ENCODE measurements at places on chromosomes 4 and X. TPM values are rescaled to one million over a fixed set of nuclear protein-coding genes. Genes with fewer than 3 reads are reported as not detected.

The ARHGEF38 gene
- 0.01 TPM for polyA plus RNA-seq

The ERAS gene
- polyA plus RNA-seq, result not detected

The EDA gene
- 0.75 TPM for polyA plus RNA-seq

The AWAT2 gene
- not detected for polyA plus RNA-seq

The CHRDL1 gene
- not detected for polyA plus RNA-seq

The GPC4 gene
- polyA plus RNA-seq, result 2.2 TPM

The SSX1 gene
- not detected for polyA plus RNA-seq

The PDE6B gene
- not detected for polyA plus RNA-seq

The HMGN5 gene
- polyA plus RNA-seq, result 1.9 TPM

The TRAM1L1 gene
- polyA plus RNA-seq, result 1.5 TPM

The MGAT4D gene
- not detected for polyA plus RNA-seq

The SASH3 gene
- 0.09 TPM for polyA plus RNA-seq

The RAB41 gene
- polyA plus RNA-seq, result not detected

The CENPVL3 gene
- not detected for polyA plus RNA-seq

The DUSP9 gene
- 0.50 TPM for polyA plus RNA-seq

- H3K27ac ChIP-seq, result no peak overlapping the region
- no peaks in the 10 kb centered on the region for H3K4me1 ChIP-seq
- no peak for DNase-seq
- no peaks in the 10 kb centered on the region for H3K36me3 ChIP-seq
Measured at GRCh38 chr4:99207069-99207743, 11.8 kb downstream of the ADH6 start.

DNA sequence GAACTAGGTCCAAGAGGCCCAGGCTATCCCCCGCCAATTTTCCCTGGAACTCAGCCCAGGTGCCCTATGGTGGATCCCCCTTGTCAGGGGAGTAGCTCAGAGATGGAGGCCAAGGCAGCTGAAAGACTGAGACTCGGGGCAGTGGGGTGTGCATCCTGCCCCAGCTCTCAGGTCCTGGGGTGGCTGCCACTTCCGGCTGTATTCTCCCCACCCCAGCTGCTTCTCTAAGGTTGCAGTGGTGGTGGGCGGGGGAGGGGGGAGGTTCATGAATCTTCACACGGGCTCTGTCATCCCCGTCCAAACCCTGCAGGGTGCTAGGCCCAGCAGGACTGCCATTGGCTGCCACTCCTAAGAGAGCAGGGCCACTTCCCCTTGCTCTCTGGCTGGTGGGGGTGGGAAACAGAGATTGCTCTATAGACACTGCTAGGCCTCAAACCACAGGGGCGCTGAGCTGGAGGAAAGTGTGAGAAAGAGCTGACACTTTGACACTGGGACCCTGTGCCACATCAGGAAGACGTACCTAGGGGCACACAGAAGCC lies 1.5 kb downstream of the SASH3 start:
- no peak overlapping the region for H3K27ac ChIP-seq
- H3K4me3 ChIP-seq, result no peak overlapping the region
- DNase-seq, result no peak
- H3K4me1 ChIP-seq, result no peaks in the 10 kb centered on the region
- peaks cover 6% of the 10 kb centered on the region for H3K27me3 ChIP-seq

DNA sequence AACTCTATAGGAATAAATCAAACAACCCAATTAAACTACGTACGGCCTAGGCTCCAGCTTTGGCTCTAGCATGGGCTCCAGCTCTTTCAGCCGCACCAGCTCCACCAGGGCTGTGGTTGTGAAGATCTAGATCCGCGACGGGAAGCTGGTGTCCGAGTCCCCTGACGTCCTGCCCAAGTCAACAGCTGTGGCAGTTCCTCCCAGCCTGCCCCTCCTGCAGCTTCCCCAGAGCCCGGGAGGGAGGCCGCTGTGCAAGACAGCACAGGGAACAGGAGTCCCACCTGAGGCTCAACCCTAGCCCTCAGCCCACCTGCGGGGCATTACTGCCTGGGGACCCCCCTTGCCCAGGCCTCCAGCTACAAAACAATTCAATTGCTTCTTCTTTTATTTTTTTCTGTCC lies 2680.3 kb downstream of the PCDH7 start:
- no peak overlapping the region for H3K27ac ChIP-seq
- DNase-seq, result no peak
- H3K4me1 ChIP-seq, result no peaks in the 10 kb centered on the region
- H3K4me3 ChIP-seq, result no peak overlapping the region

- no peaks in the 10 kb centered on the region for H3K27me3 ChIP-seq
- H3K27ac ChIP-seq, result no peak overlapping the region
- no peak for DNase-seq
- H3K4me3 ChIP-seq, result no peak overlapping the region
- H3K36me3 ChIP-seq, result no peaks in the 10 kb centered on the region
Measured at GRCh38 chrX:109720947-109721346, 12.1 kb downstream of the ACSL4 start.

- H3K4me3 ChIP-seq, result no peak overlapping the region
- H3K27me3 ChIP-seq, result peaks cover 5% of the 10 kb centered on the region
- DNase-seq, result no peak
- no peak overlapping the region for H3K27ac ChIP-seq
- no peaks in the 10 kb centered on the region for H3K36me3 ChIP-seq
Measured at GRCh38 chr4:7157666-7158065, 34.7 kb upstream of the SORCS2 start.

GRCh38 chr4:67702166-67702565 lies 1.2 kb upstream of the UBA6 start:
- H3K4me1 ChIP-seq, result peaks cover 20% of the 10 kb centered on the region
- H3K27me3 ChIP-seq, result no peaks in the 10 kb centered on the region
- H3K4me3 ChIP-seq, result peak overlapping the region; percentile 90
- DNase-seq, result no peak
- H3K36me3 ChIP-seq, result peaks cover 8% of the 10 kb centered on the region
- peak overlapping the region; percentile 79 for H3K27ac ChIP-seq

GRCh38 chr4:184863916-184864315 lies 38.1 kb upstream of the ACSL1 start:
- no peaks in the 10 kb centered on the region for H3K4me1 ChIP-seq
- no peak for DNase-seq
- no peak overlapping the region for H3K4me3 ChIP-seq
- H3K27me3 ChIP-seq, result peaks cover 3% of the 10 kb centered on the region
- no peak overlapping the region for H3K27ac ChIP-seq

- H3K4me3 ChIP-seq, result no peak overlapping the region
- no peak for DNase-seq
- H3K27ac ChIP-seq, result no peak overlapping the region
- peaks cover 1% of the 10 kb centered on the region for H3K36me3 ChIP-seq
Measured at GRCh38 chrX:352582-353314, 34.0 kb downstream of the PPP2R3B start.

DNA sequence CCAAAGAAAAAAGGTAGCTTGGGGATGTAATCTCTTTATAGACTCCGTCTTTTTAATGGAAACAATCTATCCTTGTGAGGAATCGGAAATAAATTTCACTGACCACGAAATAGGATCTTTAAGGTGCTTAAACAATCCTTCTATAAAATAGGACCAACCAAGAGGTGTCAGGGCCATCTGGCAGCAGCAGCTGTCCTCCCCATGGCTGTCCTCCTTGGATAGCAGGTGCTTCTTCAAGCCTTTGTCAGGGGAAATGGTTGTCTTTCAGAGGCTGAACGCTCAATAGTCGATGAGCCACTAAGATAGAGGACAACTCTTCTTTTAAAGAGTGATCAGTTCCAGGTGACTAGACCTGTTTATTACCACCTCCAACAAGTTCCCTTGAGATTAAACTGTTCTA lies 231.0 kb downstream of the ADGRL3 start:
- no peaks in the 10 kb centered on the region for H3K36me3 ChIP-seq
- H3K4me3 ChIP-seq, result no peak overlapping the region
- no peak for DNase-seq
- peaks cover 16% of the 10 kb centered on the region for H3K4me1 ChIP-seq

DNA sequence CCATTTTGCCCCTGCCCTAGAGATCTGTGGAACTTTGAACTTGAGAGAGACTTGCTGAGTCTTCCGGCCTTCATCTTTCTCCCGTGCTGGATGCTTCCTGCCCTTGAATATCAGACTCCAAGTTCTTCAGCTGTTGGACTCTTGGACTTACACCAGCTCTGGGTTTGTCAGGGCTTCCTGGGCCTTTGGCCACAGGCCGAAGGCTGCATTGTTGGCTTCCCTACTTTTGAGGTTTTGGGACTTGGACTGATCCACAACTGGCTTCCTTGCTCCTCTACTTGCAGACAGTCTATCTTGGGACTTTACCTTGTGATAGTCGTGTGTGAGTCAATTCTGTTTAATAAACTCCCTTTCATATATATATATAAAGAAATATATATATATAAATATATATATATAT lies 1071.0 kb downstream of the ADGRL3 start:
- H3K4me3 ChIP-seq, result no peak overlapping the region
- DNase-seq, result no peak
- H3K36me3 ChIP-seq, result no peaks in the 10 kb centered on the region
- H3K27ac ChIP-seq, result no peak overlapping the region

DNA sequence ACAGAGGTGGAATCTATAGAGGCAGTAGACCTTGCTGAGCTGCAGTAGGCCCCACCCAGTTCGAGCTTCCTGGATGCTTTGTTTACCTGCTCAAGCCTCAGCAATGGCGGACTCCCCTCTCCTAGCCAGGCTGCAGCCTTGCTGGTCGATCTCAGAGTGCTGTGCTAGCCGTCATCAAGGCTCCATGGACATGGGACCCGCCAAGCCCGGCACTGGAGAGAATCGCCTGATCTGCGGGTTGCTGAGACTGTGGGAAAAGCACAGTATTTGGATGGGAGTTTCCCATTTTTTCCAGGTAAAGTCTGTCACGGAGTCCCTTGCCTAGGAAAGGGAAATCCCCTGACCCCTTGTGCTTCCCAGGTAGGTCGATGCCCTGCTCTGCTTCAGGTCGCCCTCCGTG lies 124.8 kb upstream of the KLF8 start:
- no peaks in the 10 kb centered on the region for H3K27me3 ChIP-seq
- H3K4me3 ChIP-seq, result no peak overlapping the region
- no peak overlapping the region for H3K27ac ChIP-seq
- DNase-seq, result no peak

DNA sequence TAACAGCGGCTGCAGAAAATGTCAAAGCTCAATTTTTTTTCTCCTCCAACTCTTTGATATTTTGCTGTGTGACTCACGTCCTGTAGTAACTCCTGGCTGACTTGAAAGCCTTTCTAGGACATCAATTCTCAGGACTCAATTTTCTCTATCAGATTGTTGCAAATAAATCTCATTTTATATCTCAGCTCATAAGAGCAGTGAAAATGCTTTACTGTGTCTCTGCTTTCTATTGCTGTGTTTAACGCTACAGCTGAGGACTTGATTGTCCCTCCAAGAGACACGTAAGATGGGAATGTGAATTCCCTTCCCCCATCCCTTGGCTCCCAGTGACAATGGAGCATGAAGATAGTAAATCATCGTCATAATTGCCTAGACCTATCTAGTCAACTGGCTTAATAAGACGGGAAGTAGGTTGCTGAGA lies 20.5 kb upstream of the CBR4 start:
- no peak overlapping the region for H3K4me3 ChIP-seq
- H3K4me1 ChIP-seq, result peaks cover 21% of the 10 kb centered on the region
- no peaks in the 10 kb centered on the region for H3K27me3 ChIP-seq
- no peak overlapping the region for H3K27ac ChIP-seq
- DNase-seq, result no peak

- H3K27me3 ChIP-seq, result no peaks in the 10 kb centered on the region
- H3K4me1 ChIP-seq, result no peaks in the 10 kb centered on the region
- DNase-seq, result no peak
- no peak overlapping the region for H3K4me3 ChIP-seq
Measured at GRCh38 chr4:87255755-87256154, 35.3 kb upstream of the KLHL8 start.

DNA sequence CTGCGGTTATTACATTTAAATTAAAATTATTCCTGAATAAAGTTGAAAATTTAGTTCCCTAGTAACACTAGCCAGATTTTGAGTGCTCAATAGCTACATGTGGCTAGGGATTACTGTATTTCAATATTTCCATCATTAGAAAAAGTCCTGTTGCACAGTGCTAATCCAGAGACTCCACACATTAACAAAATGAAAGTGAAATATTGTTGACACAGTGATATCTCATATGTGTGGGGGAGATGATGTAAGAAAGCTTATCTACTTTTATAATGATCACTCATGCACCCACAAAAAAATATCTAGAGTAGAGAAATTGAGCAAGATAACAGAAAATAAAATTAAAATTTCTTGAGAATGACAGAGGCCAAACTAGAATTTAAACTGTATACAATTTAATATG lies 74.9 kb downstream of the MAGEB10 start:
- no peaks in the 10 kb centered on the region for H3K4me1 ChIP-seq
- H3K4me3 ChIP-seq, result no peak overlapping the region
- H3K27ac ChIP-seq, result no peak overlapping the region
- no peak for DNase-seq
- H3K27me3 ChIP-seq, result no peaks in the 10 kb centered on the region

DNA sequence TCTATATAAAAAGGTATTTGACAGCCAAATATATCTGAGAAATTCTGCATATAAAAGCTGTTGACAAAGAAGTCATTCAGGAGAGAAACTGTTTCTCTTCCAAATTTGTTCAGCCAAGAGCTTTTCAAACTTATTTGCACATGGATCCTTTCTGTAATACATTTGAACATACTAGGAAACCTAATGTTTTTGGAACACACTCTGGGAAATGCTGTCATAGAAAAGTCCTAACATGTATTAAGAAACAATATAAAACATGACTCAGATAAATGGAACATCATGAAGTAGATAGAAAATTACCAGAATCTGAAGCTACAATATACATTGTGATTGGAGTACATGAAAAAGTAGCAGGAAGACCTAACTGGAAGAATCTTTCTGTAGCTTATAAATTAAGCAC lies 781.5 kb upstream of the EPHA5 start:
- no peak overlapping the region for H3K4me3 ChIP-seq
- H3K27me3 ChIP-seq, result no peaks in the 10 kb centered on the region
- H3K4me1 ChIP-seq, result peaks cover 5% of the 10 kb centered on the region
- H3K36me3 ChIP-seq, result no peaks in the 10 kb centered on the region
- H3K27ac ChIP-seq, result no peak overlapping the region
- DNase-seq, result no peak

DNA sequence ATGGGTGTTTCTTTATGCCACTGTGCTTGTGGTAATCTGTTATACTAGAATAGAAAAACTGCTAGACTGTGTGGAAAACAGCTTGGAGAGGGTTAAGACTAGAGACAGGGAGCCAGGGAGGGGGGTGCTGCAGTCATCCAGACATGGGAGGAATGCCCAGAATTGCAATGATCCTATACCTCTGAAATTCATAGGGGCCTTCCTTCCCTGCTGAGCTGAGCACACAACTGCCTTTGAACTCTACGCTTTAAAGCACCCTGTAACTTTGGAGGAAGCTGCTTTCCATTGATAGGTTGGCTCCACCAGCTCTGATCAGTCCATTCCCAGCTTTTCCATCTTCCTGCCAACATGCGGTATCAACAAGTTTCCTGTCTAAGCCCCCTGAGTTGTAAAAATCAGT lies 155.9 kb upstream of the RASGEF1B start:
- H3K36me3 ChIP-seq, result no peaks in the 10 kb centered on the region
- H3K4me1 ChIP-seq, result peaks cover 11% of the 10 kb centered on the region
- H3K27me3 ChIP-seq, result no peaks in the 10 kb centered on the region
- H3K27ac ChIP-seq, result no peak overlapping the region

- no peaks in the 10 kb centered on the region for H3K27me3 ChIP-seq
- no peaks in the 10 kb centered on the region for H3K4me1 ChIP-seq
- no peak overlapping the region for H3K27ac ChIP-seq
- H3K4me3 ChIP-seq, result no peak overlapping the region
- no peak for DNase-seq
Measured at GRCh38 chrX:88135735-88136134, 611.3 kb upstream of the CPXCR1 start.
